ENCODE measurements at places on chromosomes 12 and 14.

DNA sequence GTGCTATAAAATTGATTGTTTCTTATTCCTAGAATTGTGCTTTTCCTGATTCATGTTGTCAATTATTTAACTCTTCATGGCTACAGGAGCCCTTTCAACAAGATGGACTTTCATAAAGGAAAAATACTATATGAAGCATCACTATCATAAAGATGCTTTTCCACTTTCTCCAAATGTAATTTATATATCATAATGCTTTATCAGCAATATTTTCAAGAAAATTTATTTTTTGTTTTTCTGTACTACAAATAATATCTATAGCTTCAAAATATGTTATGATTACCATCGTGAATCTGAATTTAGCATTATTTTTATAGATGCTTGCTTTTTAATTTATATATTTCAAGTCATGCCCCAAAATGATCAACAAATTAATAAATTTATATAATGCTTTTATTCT lies 873.5 kb upstream of the LRFN5 start:
- DNase-seq, result no peak

GRCh38 chr14:59844186-59844812 lies 26.3 kb downstream of the RTN1 start:
- no peak for DNase-seq

GRCh38 chr12:78820946-78821345 lies 43.6 kb upstream of the SYT1 start:
- no peak for DNase-seq

DNA sequence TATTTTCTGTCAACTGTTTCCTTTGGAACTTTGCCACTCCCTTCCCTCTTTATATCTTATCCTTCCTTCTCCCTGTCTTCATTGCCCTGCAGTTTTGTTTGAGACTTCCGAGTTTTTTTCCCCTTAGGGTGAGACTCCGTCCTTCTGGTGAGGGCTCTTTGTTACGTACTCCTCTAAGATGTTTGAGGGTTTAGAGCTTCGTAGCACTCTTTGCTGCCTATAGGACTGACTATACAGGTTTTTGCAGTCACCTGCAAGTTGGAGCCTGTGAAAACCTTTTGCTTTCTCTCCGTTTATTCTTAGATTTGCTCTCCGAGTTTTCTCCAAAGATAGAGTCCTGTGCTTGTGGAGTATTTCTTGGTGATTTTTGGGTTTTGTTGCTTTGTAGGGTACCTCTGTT lies 41.7 kb upstream of the MYRFL start:
- no peak for DNase-seq

- peak; percentile 21 for DNase-seq
Observed at GRCh38 chr12:49388682-49389386, 21.6 kb downstream of the SPATS2 start.

GRCh38 chr12:6996040-6996441 lies 22.2 kb downstream of the LPCAT3 start:
- DNase-seq, result no peak

DNA sequence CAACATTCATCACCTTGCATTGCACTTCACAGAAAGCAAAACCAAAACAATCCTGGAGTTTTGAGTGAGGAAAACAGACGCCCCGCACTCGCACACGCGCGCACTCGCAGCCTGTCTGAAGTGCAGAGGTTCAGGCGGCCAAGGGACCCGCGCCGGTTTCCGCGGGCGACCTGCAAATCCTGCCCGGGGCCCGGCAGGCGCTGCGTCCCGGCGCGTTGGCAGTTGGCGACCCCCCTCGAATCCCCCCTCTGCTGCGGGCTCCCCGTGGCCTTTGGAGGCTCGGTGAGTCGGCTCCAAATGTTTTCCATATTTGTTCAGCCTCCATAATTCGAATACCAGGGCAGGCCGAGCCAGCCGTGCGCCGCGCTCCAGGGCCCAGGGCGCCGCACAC lies at the start of gene SSPN:
TSS of gene SSPN (plus strand) at position 324 of the 391 bp plus-strand sequence. CDS start 100 bp downstream, outside the sequence.
- no peak for DNase-seq

DNA sequence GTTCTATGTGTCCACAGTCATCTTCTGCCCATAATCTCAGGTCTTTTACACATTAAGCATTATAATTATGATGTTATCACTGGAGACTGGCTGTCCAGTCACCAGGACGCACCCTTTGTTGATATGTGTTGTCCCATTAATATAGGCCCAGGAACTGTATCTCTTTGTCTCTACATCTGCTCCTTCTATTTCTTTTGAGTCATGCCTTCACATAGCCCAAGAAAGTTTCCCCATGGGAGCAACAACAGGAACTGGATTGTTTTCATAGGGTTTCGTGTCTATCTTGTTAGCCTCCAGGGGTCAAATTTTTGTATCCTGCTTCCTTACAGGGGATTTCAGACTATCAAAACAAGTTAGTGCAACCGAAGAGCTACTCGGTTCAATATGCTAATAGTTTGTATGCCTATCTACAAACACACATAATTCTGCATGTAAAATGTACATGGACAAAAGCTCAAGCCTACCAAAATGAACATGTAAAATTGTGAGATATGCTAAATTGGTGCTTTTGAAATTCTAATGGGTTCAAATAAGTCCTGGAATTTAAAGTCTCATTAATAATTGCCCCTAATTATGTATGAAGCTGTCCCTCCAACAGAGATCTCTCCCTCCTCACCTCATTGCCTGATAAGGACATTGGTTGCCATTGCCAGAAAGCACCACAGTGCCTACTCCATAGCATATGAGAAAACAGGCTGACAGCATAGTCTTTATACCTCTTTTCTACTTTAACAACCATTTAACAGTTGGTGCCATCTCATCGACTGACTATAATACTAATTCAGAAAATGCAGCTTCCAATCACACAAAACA lies 99.8 kb upstream of the DIO2 start:
- no peak for DNase-seq

GRCh38 chr14:36130186-36130585 lies 46.3 kb downstream of the PTCSC3 start:
- no peak for DNase-seq

DNA sequence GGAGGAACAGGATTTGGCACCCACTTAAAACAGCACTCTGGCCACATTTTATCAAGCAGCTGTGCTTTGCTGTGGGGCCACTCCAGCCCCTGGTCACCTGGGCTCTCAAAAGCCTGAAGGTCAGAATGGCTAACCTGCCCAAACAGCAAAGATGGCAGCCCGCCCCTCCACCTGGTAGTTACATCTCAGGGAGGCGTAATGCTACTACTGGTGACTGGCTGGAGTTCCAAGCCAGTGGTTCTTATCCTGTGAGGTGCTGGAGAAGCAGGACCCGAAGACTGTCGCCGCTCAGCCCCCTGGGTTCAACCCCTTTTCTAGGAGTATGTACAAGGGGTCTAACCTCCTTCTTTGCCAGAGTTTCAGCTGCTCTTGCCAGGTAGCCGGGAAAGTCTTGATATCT lies 467.4 kb upstream of the FOXG1 start:
- DNase-seq, result no peak

DNA sequence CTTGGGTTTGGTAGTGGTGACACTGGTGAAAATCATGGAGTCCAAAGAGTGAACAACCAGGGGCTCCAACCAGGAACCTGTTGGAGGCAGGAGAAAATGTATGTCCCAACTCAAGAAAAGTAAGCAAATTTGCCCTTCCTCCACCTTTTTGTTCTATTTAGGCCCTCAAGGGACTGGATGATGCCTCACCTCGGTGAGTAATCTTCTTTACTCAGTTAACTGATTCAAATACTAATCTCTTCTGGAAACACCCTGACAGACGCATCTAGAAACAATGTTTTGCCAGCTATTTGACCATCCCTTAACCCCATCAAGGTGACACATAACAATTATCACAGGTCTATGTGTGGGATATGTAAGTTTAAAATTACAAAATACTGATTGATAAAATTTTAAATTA lies 272.4 kb upstream of the FOXG1 start:
- DNase-seq, result no peak

- no peak for DNase-seq
Observed at GRCh38 chr12:114547636-114548035, 136.3 kb downstream of the TBX3 start.

- DNase-seq, result no peak
Observed at GRCh38 chr12:77928078-77928477, 97.4 kb downstream of the NAV3 start.

DNA sequence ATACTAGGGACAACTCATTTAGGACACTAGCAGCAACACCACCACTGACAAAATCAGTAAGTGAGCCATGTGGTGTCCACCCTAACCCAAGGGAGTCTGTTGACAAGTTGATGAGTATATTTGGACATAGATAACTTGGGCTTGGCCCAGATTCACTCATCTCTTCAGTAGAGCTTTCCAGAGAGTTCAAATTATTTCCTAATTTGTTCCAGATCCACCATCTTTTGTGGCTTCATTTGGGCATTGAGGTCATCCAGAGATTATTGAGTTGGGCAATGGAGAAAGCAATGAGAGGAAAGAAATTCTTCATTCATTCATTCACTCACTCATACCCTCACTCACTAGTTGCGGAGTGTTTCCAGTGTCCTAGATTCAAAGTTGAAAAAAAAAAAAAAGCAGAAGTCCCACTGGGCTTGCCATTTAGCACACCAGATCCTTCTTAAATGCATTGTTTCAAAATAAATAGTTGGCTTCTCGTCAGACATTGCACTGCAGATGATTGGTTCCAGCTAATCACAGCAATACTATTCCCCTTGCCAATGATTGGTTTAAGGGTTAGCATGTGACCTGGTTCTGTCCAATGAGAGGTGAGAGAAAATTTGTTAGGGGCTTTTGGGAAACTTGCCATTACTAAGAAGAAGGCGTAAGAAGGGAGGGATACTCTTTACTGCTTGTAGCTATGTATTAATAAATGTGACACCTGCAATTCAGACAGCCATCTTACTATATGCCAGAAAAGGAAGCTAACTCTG lies 31.8 kb upstream of the WSCD2 start:
- DNase-seq, result no peak

DNA sequence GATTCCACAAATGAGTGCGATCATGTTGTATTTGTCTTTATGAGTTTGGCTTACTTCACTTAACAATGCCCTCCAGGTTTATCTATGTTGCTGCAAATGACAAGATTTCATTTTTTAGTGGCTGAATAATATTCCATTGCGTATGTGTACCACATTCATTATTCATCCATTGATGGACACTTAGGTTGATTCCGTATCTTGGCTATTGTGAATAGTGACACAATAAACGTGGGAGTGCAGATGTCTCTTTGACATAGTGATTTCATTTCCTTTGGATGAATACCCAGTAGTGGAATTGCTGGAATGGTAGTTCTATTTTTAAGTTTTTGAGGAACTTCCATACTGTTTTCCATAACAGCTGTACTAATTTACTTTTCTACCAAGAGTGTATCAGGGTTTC lies 23.5 kb downstream of the AKAP6 start:
- no peak for DNase-seq

- no peak for DNase-seq
Observed at GRCh38 chr12:66920205-66920604, 241.3 kb upstream of the GRIP1 start.

DNA sequence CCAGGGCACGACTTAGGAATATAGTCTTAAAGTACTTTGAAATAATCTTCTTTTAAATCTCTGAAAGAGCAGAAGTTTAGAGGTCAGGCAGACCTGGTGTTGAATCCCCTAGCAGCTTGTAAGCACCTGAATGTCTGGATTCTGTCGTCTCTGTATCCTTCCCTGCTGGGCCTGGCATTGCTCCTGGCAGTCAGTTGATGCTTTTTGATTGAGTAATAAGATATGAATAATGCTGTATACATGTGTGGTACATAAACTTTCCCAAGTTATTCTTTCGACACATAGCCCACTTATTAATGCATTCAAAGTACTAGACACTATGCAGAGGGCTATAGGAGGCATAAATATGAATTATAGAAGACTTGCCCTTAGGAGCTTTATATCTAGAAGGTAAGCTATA lies 31.4 kb downstream of the EVL start:
- no peak for DNase-seq

DNA sequence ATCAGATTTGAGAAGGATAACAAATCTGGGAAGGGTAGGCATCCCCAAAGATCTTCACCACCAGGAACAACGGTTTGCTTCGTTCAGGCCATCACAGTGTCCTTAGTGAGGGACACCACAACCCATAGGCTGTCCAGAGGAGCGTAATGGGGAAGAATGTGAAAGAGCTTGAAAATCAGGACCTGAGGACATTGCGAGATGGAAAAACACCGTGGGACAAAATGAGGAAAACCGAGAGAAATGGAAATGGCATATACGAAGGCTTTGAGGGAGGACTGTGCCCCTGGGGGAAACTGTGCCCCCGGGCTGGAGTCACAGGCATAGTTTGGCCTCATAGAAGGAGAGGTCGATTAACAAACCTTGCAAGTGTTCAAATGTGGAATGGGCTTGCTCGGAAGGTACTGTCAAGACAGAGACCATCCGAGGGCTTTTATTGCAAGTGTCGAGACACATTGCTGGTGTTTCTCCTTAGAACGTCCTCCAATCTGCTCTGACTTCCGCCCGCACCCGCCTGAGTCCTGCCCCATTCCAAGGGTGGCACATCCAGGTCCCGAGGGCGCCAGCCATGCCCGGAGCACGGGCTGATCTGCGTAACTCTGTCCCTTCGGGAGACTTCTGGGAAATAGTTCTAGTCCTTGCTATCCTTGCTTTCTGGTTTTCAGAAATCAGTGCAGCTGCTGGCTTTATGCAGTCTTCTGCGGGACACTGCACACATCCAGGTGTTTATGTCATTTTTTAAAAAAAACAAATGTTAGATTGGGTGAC lies 885 bp upstream of the PALS1 start:
- peak; percentile 13 for DNase-seq

GRCh38 chr12:73125148-73125547 lies 853.0 kb downstream of the TRHDE start:
- DNase-seq, result no peak

- DNase-seq, result no peak
Observed at GRCh38 chr12:2877953-2878732, 1.1 kb downstream of the RHNO1 start.

DNA sequence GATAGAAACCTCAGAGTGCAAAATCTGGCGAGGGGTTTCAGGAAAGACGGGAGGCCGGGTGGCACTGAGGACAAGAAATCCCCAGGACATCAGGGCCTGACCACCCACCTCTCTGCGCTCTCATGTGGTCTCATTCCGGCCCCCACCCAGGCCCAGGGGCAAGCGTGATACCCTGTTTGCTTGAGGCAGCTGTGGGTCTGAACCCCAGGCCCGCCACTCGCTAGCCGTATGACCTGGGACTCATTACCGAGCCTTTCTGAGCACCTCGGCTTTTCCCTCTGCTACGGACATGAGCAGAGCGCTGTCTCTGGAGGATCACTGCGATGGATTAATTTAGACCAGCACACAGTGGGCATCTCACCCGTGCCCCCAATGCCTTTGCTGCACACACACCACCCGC lies 25.5 kb upstream of the BCDIN3D start:
- DNase-seq, result no peak

- DNase-seq, result peak; percentile 37
Observed at GRCh38 chr14:92680781-92681650, 67.4 kb downstream of the LGMN start.

GRCh38 chr12:11651785-11652184 lies 2.3 kb downstream of the ETV6 start:
- DNase-seq, result peak; percentile 14
